ENCODE measurements at places on chromosomes 7 and 10. TPM values are rescaled to one million over a fixed set of nuclear protein-coding genes. Genes with fewer than 3 reads are reported as not detected.

The UCMA gene
- not detected for total RNA-seq

The GALNT17 gene
- total RNA-seq: not detected

The PARD3 gene
- 31.2 TPM for total RNA-seq

The CALML5 gene
- not detected for total RNA-seq

The TAS2R5 gene
- total RNA-seq: 1.5 TPM

The SNX8 gene
- 14.0 TPM for total RNA-seq

The NME8 gene
- not detected for total RNA-seq

The LIPJ gene
- not detected for total RNA-seq

The ANKRD1 gene
- 528 TPM for total RNA-seq

The CXCL12 gene
- 6.5 TPM for total RNA-seq

The BAMBI gene
- total RNA-seq: 1.9 TPM

The SLC13A1 gene
- total RNA-seq: not detected

Data from vein endothelial cell (primary cell).